NB4 (cell line): ENCODE measurements at places on chromosomes 5 and 9.

DNA sequence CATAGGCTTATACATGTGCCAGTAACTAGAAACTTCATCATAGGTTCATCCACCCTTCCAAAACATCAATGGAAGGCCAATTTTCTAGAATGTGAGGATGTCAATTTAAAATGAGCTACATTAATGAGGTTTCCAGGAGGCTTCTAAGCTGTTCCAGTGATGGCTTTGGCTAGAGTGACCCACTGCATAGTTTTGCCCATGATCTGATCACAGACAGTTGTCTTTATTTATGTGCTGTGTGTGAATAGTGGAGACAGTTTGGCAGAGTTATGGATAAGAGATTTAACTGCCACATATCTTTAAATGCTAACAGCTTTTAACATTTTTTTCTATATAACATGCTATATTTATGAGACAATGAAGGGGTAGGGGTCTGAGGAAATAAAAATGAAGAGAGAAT is 139.0 kb upstream of the ZNF462 start:
- DNase-seq = no peak

GRCh38 chr5:122089096-122090013 is 11.3 kb upstream of the LOX start:
- DNase-seq = no peak

- DNase-seq = no peak
These were observed 39.4 kb downstream of the SMIM23 start for GRCh38 chr5:171825051-171825450.

- DNase-seq = no peak
These were observed 374.8 kb downstream of the NR2F1-AS1 start for GRCh38 chr5:93206203-93206602.

DNA sequence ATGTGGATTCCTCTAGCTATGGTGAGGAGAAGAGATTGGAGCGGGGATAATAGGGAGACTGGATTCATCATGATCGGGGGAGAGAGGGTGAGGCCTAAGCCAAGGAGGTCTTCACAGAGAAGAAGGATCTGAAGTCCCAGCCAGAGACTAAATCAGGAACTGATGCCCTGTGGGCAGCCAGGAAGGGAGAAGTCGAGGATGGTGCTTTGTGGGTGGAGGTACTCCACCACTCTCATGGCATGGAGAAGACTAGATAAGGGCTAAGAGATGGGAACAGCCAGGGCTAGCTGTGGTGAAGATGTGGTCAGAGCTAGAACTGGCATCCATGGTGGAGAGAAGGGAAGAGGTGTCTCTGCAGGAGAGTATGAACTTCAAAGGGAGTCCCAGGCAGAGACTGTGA is 3.0 kb upstream of the RGS14 start:
- DNase-seq = no peak

GRCh38 chr5:131224387-131225201 is 39.3 kb upstream of the CDC42SE2 start:
- peak; percentile 46 for DNase-seq
